PC-3 (cell line): ENCODE measurements at places on chromosomes 11 and 22. TPM values are rescaled to one million over a fixed set of nuclear protein-coding genes. Genes with fewer than 3 reads are reported as not detected.

- no peaks in the 10 kb centered on the region for H3K27me3 ChIP-seq
- H3K4me1 ChIP-seq: no peaks in the 10 kb centered on the region
- no peak for DNase-seq
- no peak overlapping the region for H3K27ac ChIP-seq
- H3K36me3 ChIP-seq: no peaks in the 10 kb centered on the region
Observed at GRCh38 chr22:20283674-20284066, 15.6 kb upstream of the RTN4R start.

- peaks cover 22% of the 10 kb centered on the region for H3K4me1 ChIP-seq
- no peak for DNase-seq
- no peaks in the 10 kb centered on the region for H3K27me3 ChIP-seq
Observed at GRCh38 chr11:70551351-70552166, 153.2 kb downstream of the CTTN start.

DNA sequence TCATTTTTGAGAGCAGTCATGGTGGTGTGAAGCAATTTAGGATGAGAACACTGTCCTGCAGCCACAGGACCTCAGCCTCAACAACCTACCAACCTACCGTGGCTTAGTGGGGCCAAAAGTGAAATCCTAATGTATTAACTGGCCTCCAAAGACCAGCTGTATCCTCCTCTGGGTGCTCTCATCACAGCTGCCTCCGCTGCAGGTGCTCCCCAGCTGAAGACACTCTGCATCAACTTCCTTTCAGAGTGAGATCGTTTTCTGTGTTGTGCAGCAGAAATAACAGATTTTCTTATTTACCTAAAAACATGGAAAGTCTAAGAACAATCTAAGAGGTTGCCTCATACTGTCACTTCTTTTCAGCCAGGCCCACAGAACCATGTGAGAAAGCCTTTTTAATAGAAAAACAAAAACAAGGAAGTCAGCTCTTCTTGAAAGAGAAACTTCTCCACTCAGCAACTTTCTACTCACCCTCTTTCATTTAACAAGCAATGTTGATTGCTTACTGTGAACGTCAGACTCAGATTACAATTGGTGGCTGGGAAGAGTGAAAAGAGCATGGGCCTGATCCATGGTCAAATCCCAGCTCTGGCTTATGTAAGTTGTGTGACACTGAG is 136.1 kb downstream of the TENM4 start:
- no peaks in the 10 kb centered on the region for H3K36me3 ChIP-seq
- no peak overlapping the region for H3K27ac ChIP-seq
- DNase-seq: no peak
- no peaks in the 10 kb centered on the region for H3K4me1 ChIP-seq
- no peak overlapping the region for H3K4me3 ChIP-seq
- H3K27me3 ChIP-seq: peaks cover 34% of the 10 kb centered on the region

DNA sequence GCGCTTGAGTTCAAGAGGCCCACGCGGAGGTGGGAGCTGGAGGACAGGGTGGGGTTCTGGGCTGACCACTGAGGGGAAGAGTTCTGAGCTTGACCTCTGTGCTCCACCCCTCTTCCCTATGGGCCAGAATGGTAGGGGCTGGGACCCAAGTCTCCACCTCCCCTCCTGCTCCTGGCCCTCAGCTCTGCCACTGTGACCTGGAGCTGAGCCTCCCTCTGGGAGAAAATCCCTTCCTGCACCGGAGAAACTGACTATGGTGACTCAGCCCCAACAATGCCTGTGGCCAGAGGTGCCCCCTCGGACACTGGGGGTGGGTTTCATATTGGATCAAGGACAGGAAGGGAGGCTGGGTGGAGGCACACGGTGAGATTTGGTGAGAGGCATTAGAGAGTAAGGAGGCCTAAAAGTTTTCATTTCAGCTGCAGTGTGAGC is 23.0 kb downstream of the RELT start:
- no peak for DNase-seq
- H3K27ac ChIP-seq: no peak overlapping the region
- H3K4me1 ChIP-seq: no peaks in the 10 kb centered on the region
- no peaks in the 10 kb centered on the region for H3K27me3 ChIP-seq

GRCh38 chr11:43542750-43543712 is 137.5 kb upstream of the HSD17B12 start:
- no peak overlapping the region for H3K4me3 ChIP-seq

MMP12 gene
- not detected in 2 replicates for total RNA-seq

ELMOD1 gene
- not detected in 2 replicates for total RNA-seq
